ENCODE measurements at places on chromosomes 7 and 10. TPM values are rescaled to one million over a fixed set of nuclear protein-coding genes. Genes with fewer than 3 reads are reported as not detected.

C10orf62 gene
- 0.16 TPM for total RNA-seq

VWA2 gene
- total RNA-seq = 3.5 TPM

MGMT gene
- 16.5 TPM for total RNA-seq

C10orf71 gene
- total RNA-seq = not detected

TMEM225B gene
- 1.00 TPM for total RNA-seq

NKX1-2 gene
- 0.16 TPM for total RNA-seq

AZGP1 gene
- total RNA-seq = 10.8 TPM

PON3 gene
- 2.0 TPM for total RNA-seq

LIPK gene
- 3.3 TPM for total RNA-seq

CLCN1 gene
- total RNA-seq = 0.68 TPM

CHAT gene
- total RNA-seq = not detected

SEMA4G gene
- total RNA-seq = 0.96 TPM

CHCHD3 gene
- 33.1 TPM for total RNA-seq

SSC4D gene
- total RNA-seq = 0.92 TPM

All from esophagus mucosa (tissue), 1 donor.